ENCODE measurements at places on chromosomes 5 and 9. TPM values are rescaled to one million over a fixed set of nuclear protein-coding genes. Genes with fewer than 3 reads are reported as not detected.

- peaks cover 26% of the 10 kb centered on the region for H3K27me3 ChIP-seq
- no peaks in the 10 kb centered on the region for H3K4me1 ChIP-seq
- DNase-seq, result no peak
- H3K36me3 ChIP-seq, result no peaks in the 10 kb centered on the region
- no peak overlapping the region for H3K4me3 ChIP-seq
- no peak overlapping the region for H3K27ac ChIP-seq
Observed at GRCh38 chr9:29211003-29211579, 1637.8 kb upstream of the C9orf72 start.

- H3K4me3 ChIP-seq, result no peak overlapping the region
- H3K36me3 ChIP-seq, result no peaks in the 10 kb centered on the region
- no peak overlapping the region for H3K27ac ChIP-seq
- no peaks in the 10 kb centered on the region for H3K27me3 ChIP-seq
- no peak for DNase-seq
Observed at GRCh38 chr5:11311272-11311671, 550.2 kb upstream of the DAP start.

- no peak overlapping the region for H3K27ac ChIP-seq
- H3K4me3 ChIP-seq, result no peak overlapping the region
- no peaks in the 10 kb centered on the region for H3K36me3 ChIP-seq
- peaks cover 28% of the 10 kb centered on the region for H3K4me1 ChIP-seq
- DNase-seq, result no peak
- peaks cover 23% of the 10 kb centered on the region for H3K27me3 ChIP-seq
Observed at GRCh38 chr9:137050570-137050969, 3.3 kb downstream of the ENTPD2 start.

GRCh38 chr5:132458226-132458560 is 32.4 kb downstream of the IRF1 start:
- no peaks in the 10 kb centered on the region for H3K36me3 ChIP-seq
- H3K27me3 ChIP-seq, result no peaks in the 10 kb centered on the region
- peaks cover 8% of the 10 kb centered on the region for H3K4me1 ChIP-seq
- peak overlapping the region; percentile 92 for H3K27ac ChIP-seq

GRCh38 chr5:115829913-115830312 is 11.5 kb downstream of the ATG12 start:
- H3K4me1 ChIP-seq, result peaks cover 13% of the 10 kb centered on the region
- H3K4me3 ChIP-seq, result no peak overlapping the region
- no peaks in the 10 kb centered on the region for H3K27me3 ChIP-seq

GRCh38 chr5:40428126-40428525 is 251.6 kb upstream of the PTGER4 start:
- H3K27ac ChIP-seq, result no peak overlapping the region
- no peaks in the 10 kb centered on the region for H3K36me3 ChIP-seq
- no peak overlapping the region for H3K4me3 ChIP-seq
- no peaks in the 10 kb centered on the region for H3K27me3 ChIP-seq
- no peak for DNase-seq

GRCh38 chr5:157516626-157517325 is 56.8 kb downstream of the NIPAL4 start:
- no peak overlapping the region for H3K4me3 ChIP-seq
- H3K27me3 ChIP-seq, result no peaks in the 10 kb centered on the region
- H3K36me3 ChIP-seq, result no peaks in the 10 kb centered on the region
- H3K27ac ChIP-seq, result no peak overlapping the region
- H3K4me1 ChIP-seq, result peaks cover 26% of the 10 kb centered on the region

DNA sequence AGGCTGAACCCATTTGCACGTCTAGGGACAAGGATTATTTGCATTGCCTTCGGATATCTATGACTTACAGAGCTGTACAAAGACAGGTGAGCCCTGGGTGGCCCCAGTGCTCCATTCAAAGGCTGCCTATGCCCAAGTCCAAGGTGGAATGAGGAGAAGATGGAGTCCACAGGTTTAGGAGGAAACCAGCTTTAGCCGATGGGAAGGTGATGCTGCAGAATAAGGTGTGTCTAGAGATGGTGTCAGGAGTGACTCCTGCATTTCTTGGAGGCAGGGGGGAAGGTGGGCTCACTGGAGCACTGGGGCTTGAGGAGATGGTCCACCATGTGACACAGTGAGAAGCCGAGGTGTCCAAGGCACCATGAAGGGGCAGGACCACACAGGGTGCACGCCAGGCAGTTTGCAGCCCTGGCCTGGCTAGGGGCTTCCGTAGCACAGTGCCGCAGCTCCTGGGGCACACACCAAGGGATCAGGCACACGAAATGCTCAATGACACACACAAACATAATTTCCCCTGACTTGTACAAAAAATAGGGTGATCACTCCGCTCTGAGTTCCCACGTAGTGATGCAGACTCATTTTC is 32.1 kb downstream of the SEMA4D start:
- H3K4me1 ChIP-seq, result no peaks in the 10 kb centered on the region
- H3K27ac ChIP-seq, result no peak overlapping the region
- H3K27me3 ChIP-seq, result no peaks in the 10 kb centered on the region
- no peak overlapping the region for H3K4me3 ChIP-seq
- H3K36me3 ChIP-seq, result no peaks in the 10 kb centered on the region

The DCTN4 gene
- total RNA-seq, result 26.9 TPM

The CANX gene
- 606 TPM for total RNA-seq

The PHYHD1 gene
- total RNA-seq, result 16.8 TPM

The PPP1R26 gene
- total RNA-seq, result 9.0 TPM

The TMEM171 gene
- 0.83 TPM for total RNA-seq
